ENCODE measurements at places on chromosomes 3 and 15.

DNA sequence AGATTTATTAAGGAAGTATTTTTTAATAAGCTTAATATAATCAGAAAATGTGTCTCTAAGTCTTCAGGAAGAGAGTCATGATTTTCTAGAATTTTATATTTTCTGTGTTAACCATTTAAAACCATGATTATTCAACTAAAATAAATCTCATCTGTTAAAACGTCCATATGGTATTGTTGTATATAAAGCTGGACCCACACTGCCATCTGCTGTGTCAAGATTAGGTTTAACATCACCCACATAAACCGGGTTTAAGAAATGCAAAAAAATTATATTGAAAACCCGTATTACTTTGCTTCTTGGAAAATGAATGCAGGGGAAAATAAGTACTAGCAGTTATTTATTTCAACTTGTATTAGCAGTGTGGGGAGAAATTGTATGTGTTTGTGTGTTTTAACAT is 9.5 kb upstream of the CCDC66 start:
- no peak for DNase-seq

GRCh38 chr3:158539414-158540014 is 31.5 kb upstream of the MLF1 start:
- no peak for DNase-seq

- no peak for DNase-seq
Measured at GRCh38 chr3:45406772-45407171, 18.4 kb downstream of the LARS2 start.

DNA sequence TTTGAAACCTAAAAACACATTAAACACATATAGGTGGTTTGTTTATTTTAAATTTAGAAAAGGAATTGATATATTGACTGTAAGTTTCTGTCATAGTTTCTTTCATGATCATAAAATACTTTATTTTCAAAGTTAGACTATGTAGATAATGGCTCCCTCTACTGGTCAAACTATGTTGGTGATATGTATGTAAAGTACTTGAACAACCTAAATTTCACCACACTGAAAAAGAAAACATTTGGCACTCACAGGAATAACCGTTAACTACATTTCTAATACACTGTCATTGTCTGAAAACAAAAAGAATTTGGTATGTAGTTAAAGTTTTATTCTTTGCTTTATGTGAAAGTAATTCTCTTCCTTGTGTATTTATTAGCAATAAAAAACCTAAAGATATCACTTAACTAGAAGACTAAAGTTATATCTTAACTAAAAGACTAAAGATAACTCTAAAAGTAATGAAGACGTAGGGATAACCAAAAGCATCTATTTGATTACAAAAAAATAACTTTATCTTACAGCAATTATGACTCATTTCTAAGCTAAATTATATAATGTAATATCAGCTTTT is 427.5 kb downstream of the VGLL3 start:
- no peak for DNase-seq

- no peak for DNase-seq
Measured at GRCh38 chr15:44536302-44536961, 515 bp upstream of the EIF3J start.

DNA sequence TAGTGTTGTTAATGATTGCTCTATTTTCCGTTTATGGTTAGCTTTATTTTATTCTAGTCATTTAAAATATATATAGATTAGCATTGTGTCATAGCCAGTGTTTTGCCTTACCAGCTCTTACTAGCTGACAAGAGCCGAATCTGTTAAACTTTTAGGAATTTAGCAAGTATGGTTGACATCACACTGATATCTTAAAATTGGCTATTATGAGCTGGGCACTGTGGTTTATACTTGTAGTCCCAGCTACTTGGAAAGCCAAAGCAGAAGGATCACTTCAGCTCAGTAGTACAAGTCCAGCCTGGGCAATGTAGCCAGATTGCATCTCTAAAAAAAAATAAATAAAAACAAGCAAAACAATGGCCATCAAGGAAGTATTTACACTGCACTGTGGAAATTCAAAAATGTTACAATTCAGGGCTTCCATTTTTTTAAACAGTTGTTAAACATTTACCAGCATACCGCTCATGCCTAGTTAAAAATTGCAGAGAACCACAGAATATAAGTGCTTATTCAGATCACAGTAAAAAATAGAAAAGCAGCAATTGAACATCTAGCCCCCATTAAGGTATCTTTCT is 208.4 kb upstream of the CGNL1 start:
- no peak for DNase-seq

DNA sequence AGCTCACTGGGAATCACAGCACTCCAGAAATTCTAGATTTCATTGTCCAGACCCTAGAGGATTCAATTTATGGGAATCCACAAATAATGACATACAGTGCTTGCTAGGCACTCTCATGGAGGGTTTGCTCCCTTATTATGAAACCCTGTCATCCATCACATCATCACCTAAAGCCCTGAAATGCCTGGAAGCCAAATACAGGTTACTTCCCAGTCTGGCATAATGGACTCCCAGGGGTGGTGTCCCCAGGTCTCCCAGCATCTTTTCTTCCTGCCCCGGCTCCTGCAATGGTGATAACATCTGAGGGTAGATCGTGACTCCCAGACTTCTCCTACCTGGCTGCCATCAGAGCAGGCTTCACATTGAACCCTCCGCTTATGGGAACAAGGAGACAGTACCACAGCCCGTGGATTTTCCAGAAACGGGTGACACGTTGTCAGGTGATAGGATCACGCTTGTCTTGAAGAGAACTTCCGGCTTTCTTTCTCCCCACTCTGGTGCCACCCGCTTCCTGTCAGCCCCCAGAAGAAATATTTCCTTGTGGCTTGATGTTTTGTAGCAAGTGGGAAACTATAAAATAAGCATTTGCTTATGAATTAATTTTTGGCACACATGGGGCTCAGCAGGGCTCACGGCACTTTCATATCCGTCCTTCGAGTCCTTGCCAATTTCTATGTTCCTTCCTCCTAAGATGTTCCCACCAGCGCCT is 238.7 kb upstream of the BHLHE40 start:
- DNase-seq, result no peak

DNA sequence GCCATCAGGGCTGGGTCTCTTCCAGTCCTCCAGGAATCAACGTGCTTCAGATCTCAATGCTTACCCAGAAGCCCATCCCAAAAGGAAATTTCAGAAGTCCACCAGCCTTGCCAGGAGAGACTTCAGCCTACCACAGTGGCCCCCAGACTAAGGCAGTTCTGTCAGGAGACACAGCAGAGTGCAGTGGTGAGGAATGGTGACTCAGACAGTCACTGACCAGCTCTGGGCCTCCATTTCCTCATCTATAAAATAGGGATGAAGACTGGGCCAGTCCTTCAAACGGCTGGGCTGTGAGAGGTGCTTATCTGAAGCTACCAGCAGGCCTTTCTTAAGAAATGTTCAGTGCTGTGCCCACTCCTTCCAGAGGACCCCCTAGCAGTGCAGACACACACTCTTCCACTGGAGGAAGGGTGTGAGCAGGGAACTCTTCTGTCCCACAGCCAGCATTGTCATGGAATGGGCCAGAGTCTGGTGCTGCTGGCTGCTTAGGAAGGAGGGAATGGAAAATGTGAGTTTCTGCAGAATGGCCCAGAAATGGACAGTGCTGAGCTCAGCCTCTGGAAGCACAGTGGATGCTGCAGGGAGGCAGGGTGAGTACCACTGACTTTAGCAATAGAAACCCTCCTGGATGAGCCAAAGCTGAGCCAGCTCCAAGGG is 41.6 kb upstream of the DUSP7 start:
- no peak for DNase-seq

DNA sequence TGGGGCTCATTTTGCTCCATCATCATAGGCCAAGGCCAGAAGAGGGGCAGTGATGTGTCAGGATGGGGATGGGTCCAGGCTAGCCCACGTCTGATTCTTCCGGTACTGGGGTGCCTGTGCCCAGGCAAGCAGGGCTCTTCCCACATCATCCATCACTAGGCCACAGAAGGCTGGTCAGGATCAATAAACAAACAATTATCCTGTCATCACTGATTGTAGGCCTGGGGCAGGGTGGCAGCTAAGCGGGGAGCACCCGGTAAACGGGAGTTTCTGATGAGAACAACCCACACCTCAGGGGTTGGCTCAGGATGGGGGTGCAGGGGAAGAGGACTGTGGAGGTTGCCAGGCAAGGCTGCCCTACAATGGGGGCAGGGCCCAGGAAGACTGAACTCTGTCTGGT is 18.1 kb upstream of the CACNA2D2 start:
- no peak for DNase-seq
